ENCODE measurements at places on chromosomes 13 and 19.

DNA sequence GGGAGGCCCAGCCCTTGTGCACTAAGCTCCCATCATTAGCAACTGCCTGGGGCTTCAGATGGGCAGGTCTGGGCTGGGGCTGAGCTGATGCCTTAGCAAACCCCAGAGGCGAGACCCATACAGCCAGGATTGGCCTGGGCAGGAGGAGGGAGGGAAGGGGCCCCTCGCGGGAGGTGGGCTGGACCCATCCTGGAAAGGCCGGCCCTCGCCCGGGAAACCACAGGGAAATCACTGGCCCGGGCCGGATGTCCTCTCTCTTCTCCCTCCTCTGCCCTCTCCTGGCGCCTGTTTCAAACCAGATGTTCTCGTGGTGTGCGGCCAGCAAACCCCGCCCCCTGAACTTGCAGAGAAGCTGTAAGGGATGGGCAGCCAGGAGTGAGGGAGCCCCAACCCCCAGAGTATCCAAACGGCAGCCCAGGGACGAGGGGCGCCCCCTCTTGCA, 43.1 kb downstream of the TMEM255B start:
- peak; percentile 57 for DNase-seq

- DNase-seq = peak; percentile 78
These were observed 117.4 kb downstream of the ESD start for GRCh38 chr13:46679369-46680120.

GRCh38 chr19:50564229-50565105, 3.8 kb downstream of the LRRC4B start:
- no peak for DNase-seq

DNA sequence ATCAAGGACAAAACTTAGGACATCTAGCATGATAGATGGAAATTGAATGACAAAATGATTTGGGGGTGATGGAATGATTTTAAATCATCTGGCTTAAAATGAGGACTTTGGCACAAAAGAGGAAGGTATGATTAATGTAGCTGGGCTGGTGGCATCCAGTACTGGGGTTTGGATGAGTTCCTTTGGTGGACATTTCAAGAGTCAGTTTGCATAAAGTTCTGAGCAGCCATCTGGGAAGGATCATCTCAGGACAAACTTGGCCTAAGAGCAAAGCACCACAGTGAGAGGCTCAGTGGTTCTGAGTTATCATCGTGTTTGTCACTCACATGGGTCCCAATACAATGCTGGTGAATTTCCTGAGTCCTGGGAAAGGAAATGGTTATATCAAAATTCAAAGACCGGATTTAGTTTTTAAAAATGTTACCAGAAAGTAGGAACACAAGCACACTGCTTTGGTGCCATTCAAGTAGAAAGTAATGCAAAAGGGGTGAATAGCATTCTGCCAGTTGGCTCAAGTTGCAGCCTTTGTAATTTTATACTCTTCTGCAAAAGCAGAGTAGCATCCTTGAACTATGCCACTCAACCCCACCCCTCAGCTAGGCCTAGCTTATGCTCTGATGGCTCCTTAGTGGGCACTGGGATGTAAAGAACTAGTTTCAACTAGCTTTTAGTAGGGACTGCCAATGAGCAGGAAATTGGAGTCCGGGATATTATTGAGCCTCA, 219.0 kb downstream of the COG6 start:
- no peak for DNase-seq

DNA sequence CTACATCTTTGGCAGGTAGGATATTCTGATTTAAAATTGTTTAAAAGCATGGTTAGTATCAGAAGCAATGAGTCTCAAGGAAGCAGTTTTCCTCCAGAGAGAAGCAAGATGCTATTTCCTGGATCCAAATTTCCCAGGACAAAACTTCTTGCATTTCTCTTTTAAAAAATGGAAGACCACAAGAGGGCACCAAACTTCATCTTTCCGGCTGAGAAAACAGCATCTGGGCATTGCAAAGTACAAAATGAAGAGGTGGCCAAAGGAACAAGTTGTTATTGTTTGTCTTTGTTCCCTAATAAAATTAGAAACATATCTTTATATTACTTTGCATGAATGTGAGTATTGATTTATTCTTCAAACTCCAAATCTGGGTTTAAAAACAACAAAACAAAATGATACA, 60.0 kb upstream of the LRCH1 start:
- no peak for DNase-seq

DNA sequence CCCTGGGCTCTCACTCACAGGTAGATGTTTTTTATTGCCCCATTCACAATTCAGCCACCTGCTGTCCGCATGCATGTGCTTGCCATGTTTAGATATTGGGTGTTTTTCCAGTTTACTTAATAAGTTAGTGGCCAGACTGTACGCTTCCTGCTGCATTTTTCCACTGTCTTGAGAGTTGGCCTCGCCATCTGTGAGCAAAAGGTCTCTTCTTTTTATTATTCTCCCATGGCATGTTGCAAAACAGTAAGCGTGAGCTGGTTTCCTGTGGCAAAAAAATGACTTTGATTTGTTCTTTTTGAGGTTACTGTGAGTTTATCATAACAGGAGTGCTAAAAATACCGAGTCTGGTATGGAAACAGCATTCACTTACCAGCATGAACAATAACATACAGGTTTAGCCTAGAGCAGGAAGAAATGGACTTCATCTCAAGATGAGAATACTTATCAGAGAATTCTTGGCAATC, 46.0 kb downstream of the SAE1 start:
- DNase-seq = peak; percentile 52

- no peak for DNase-seq
These were observed at the start of gene WTIP for GRCh38 chr19:34480971-34481841. Gene WTIP (plus strand): TSS chr19:34481758. CDS start chr19:34481975, 217 bp downstream.

DNA sequence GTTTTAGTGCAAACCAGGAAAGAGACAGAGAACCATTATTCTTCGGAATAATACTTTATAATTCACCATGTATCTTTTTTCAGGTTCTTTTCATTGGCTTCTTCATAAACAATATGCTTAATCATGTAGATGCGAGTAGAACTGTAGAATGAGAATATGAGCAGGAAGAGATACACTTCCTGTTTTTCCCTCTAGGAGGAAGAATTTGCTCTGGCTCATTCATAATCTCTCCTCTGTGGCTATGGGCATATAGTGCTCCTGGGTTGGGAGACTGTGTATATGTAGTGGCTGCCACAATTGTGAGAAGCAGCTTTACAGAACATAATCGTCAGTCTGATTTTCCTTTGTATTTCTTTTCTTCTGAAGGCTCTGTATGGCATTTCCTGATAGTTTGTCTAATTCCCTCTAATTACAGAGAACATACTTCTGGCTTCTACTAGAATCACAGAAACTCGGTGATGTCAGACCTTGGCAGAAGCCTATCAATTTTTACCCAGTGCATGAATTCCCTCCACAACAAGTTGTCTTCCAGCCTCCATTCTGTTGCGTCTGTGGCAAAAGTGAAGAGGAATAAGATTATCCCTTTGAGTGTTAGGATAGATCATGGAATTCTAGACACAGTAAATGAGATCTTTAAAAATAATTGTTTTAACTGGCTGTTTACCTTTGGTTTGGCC, 2.9 kb upstream of the DCLK1 start:
- no peak for DNase-seq

DNA sequence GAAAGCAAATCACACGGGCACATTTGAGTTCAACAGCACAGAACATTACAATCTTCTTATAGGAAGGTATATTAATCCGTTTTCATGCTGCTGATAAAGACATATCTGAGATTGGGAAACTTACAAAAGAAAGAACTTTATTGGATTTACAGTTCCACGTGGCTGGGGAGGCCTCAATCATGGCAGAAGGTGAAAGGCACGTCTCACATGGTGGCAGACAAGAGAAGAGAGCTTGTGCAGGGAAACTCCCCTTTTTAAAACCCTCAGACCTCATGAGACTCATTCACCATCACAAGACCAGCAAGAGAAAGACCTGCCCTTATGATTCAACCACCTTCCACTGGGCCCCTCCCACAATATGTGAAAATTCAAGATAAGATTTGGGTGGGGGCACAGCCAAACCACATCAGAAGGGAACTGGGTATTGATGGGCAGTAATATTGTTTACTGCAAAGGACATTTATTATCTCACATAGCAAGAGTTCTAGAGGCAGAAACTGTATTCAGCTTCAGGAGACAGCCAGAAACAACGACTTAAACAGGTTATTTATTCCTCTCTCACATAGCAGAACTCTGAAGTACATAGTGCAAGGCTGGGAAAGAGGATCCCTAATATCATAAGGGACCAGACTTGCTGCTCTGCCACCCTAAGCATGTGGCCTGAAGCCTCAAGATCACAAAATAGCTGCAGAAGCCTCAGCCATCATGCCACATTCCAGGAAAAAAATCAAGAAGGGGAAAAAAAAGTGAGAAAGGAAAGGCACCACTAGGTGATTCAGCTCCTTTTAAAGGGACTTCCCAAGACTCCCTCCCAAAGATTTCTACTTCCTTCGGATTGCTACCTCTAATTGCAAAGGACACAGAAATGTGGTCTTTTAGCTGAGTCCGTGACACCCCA, 23.1 kb downstream of the FXYD5 start:
- DNase-seq = no peak

- DNase-seq = no peak
These were observed 3.8 kb downstream of the S1PR2 start for GRCh38 chr19:10227026-10227971.

DNA sequence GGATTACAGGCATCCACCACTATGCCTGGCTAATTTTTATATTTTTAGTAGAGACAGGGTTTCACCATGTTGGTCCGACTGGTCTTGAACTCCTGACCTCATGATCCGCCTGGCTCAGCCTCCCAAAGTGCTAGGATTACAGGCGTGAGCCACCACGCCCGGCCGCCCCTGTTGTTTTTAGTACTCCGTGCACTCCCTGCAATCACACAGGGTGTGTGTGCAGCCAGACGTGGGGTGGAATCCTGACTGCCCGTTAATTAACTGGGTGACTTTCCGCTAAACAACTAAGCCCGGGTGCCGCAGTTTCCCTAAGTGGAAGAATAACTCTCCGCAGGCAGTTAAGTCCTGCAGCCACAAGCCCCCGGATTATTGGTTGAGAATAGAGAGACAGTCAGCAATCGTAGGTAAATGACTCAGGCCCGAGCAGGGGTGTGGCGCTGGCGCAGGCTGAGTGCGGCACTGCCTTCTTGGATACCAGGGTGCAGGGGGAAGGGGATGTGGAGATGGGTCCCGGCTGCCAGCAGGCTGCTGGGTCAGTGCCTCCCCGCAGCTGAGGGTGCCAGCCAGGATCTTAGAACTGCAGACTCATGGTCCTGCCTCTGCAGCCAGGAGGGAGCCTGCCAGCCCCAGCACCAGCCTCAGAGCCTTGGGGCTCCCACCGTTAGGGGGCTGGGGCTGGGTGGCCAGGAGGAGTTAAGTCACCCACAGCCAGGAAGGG, 6.1 kb upstream of the FXYD3 start:
- no peak for DNase-seq

- DNase-seq = no peak
These were observed 4.0 kb upstream of the UBE2M start for GRCh38 chr19:58562122-58563033.

DNA sequence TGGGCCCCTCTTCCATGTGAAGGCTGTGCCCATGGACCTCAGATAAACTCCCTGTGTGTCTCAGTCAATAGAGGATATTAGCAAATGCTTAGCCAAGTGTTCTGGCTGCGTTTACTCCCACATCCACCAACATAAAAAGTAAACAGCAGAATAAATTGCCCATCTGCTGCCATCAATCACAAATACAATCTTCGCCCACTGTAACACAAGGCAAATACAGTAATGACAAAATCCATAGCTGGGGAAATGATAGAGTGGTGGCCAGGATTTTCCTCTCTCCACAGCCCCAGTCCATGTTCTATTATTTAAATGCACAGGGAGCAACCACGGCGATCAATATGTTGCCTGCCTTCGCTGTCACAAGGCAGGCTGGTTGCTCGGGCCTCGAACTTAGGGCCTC, 376.5 kb downstream of the UQCRFS1 start:
- DNase-seq = no peak

DNA sequence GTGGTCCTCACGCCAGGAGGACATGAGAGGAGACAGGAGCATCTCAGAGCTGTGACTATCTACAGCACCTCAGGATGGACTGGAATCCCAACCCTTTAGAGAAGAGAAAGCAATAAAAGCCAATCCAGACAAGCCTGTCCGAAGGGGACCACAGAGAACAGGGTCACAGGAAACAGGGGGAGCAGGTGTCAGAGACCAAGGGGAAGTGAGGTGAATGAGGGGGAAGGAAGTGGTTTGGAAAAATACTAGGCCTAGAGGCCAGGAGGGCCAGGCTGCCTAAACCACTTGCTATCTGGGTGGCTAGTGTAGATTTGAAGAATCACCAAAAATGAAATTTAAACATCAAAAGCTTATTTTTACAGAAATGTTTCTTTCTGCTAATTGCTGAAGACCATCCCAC, 16.2 kb downstream of the TMTC4 start:
- DNase-seq = no peak

DNA sequence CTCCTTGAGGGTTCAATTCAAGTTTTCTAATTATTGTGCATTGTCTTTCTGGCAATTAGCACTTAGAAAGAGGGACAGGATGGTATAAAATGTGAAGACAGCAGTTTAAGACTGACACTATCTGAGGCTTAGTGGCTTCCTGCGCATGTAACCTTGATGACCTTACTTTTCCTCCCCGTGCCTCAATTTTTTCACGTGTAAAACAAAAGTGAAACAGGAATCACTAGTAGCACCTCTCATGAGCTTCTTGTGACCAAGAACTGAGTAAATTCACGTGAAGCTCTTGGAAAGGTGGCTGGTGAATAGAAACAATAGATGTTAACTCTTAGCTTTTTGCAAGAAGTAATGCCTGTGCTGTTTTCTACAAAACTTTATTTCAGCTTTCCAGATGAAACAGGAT, 233.9 kb downstream of the LMO7 start:
- DNase-seq = no peak

DNA sequence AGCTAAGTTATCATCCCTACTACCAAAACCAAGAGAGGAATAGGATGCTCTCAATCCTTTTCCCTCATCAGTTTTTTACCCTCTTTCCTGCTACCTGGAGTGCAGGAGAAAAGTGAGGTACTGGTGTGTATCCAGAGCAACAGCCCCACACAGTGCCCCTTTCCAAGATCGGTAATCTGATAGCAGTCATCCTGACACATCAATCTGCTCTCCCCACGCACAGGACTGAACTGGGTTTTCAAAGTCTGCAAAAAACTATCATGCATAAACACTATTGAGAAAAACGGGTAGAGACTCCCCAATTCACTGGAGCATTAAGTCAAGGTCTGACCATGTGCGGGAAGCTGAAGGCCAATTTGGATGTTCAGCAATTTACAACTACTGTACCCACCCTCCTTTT, 284.8 kb downstream of the RBM26 start:
- no peak for DNase-seq

Data from HFF-Myc (cell line).